ENCODE measurements at places on chromosomes 1 and 21.

- DNase-seq, result peak; percentile 53
These were observed 15.4 kb upstream of the CD2 start for GRCh38 chr1:116738673-116739370.

GRCh38 chr1:19370453-19371170 is 58.5 kb downstream of the SLC66A1 start:
- no peak for DNase-seq

- no peak for DNase-seq
These were observed 779.4 kb upstream of the ADGRL4 start for GRCh38 chr1:79785964-79786363.

GRCh38 chr1:202590126-202590525 is 120.1 kb downstream of the SYT2 start:
- no peak for DNase-seq

- DNase-seq, result no peak
These were observed 85.2 kb downstream of the DENND1B start for GRCh38 chr1:197690074-197690473.

GRCh38 chr1:9066945-9067807 is 2.3 kb downstream of the SLC2A5 start:
- DNase-seq, result no peak

GRCh38 chr1:213466541-213466940 is 415.5 kb downstream of the RPS6KC1 start:
- DNase-seq, result no peak

DNA sequence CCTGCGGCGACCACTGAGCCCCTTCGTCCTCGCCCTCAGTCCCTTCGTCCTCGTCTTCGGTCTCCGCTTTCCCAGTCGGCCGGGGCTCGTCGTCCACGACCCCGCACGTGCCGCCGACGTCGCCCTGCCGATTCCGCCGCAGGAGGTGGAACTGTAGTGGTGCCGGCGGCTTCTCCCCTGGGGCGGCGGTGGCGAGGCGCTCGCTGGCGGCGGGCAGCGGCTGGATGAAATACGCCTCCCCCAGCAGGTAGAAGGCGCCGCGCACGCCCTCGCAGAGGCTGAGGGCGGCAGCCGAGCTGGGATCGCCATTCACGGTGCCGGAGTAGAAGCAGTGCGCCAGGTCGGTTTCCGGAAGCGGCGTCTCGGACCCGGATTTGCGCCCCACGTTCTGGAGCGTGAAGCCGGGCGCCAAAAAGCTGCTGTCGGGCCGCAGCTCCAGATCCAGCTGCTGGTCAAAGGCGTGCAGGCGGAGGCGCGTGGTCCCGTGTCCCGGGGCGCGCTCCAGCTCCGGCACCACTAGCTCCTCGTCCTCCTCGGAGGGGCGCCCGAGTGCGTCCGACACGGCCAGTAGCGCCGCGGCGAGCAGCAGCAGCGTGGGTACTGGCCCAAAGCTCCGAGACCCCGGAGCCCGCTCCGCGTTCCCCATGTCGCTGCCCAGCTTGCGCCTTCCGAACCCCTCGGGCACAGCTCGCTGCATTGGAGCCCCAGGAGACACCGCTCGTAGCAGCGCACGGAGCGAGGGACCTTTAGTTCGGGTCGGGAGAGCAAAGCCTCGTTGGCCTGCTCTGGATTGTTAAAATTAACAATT is 747 bp downstream of the ADAMTS1 start:
- no peak for DNase-seq

DNA sequence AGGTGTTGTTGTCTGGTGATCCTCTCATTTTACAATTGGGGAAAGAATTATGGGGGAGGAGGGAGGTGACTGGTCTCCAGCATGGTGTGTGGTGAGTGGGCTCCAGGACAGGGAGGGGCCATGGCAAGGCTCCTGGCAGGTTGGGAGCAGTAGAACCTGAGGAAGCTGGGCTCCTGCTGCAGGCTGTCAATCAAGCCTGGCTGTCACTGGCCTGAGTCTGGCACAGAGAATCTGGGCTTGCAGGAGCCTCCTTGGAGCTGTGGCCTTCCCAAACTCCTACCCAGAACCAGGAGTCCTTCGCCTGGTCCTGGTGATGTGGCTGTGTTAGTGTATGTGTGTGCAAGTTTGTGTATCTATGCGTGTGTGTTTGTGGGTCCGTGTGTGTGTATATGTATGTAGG is 131.9 kb upstream of the CSF3R start:
- DNase-seq, result no peak

- DNase-seq, result no peak
These were observed 459.1 kb downstream of the DPYD start for GRCh38 chr1:97461782-97462181.

DNA sequence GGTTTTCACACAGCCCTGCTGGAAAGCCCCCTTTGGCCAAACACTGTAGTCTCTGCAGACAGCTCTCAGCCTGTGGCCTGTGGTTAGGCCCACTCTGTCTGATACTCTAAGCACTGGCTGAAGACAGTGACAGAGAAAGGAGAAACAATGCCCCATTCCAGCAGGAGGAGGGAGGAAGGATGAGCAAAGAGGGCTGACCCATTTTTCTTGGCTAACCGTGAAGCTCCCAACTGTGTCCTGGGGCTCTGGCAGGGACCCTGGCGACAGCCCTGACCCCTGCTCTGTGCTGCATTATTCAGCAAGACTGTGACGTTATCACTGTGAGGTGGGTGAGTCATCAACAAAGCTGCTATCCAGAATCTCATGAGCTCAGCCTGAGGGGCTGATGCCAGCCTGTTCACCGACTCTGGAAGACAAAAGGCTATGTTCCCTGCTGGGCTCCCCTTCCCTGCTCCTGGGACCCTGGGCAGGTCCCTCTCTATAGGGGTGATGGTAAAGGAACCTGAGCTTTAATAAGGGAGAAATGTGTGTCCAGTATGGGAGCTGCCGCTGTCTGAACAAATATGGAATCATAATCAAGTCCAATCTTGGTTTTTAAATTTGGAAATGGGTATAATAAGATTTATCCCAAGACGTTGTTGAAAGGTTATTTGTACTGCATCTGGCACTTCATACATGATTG is 107.0 kb downstream of the RHOU start:
- DNase-seq, result no peak
